ENCODE measurements at places on chromosomes 1 and 21.

GRCh38 chr21:45820171-45821091, 161.1 kb upstream of the COL6A1 start:
- DNase-seq = peak; percentile 87

DNA sequence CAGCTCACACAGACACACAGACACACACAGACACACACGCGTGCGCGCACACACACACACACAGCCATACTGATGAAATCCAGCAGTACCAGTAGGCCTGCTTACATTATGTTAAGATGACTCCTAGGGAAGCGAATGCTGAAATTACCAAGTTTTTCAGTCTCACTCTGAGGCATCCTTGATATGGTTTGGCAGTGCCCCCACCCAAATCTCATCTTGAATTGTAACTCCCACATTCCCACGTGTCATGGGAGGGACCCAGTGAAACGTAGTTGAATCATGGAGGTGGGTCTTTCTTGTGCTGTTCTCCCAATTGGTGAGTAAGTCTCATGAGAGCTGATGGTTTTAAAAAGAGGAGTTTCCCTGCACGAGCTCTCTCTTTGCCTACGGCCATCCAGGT, 64.1 kb downstream of the TIAM1 start:
- DNase-seq = no peak

DNA sequence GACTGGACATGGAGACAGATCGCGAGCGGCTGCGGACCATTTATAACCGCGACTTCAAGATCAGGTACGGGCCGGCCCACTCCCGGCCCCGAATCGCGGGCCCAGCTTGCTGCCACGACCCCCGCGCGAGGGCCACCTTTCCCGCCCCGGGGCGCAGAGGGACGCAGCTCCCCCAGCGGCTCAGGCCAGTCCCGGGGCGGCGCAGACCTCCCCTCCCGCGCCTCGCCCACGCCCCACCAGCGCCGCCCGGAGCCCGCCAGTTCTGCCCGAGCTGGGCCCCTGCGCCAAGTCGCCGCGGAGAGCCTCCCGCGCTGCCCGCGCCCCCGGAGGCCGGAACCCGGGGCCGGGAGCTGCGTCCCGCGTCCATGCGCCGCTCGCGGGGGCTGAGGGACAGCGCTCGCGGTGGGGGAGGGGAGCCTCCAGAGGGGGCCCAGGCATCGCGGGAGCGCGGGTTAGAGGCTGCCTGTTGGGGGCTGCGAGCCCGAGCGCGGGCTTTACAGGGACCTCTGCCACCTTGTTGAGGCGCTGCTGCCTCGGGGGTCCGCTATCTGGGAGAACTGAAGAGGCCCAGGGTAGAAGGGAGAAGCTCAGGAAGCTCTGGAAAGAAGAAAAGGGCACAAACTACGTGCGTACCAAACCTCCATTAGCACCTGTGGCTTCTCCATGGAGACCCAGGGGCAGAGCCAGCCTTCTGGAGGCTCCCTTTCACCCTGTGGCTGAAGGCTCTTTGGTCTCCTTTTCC, 698 bp downstream of the MOV10 start:
- peak; percentile 49 for DNase-seq

GRCh38 chr1:52928015-52928404, 934 bp downstream of the SCP2 start:
- no peak for DNase-seq

GRCh38 chr1:150066838-150067183, 765 bp upstream of the VPS45 start:
- peak; percentile 89 for DNase-seq

DNA sequence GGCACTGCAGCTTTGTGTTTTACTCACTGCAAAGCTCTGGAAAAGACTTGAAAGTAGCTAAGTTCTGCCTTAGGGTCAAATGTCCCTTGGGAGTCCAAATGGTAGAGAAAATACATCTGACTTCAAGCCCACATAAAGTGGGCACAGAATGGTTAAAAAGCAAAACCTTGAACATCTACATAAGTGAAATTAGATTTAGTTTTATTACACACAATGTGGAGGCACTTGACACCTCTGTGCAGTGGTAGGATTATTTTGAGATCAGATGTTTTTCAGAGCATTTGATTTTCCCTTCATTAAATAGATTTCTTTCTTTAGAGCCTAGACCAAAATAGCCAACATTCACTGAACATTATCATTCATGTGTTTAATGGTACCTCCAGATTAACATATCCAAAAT, 11.2 kb upstream of the FCRL3 start:
- no peak for DNase-seq

GRCh38 chr1:37169743-37170275, 135.5 kb upstream of the GRIK3 start:
- DNase-seq = no peak

DNA sequence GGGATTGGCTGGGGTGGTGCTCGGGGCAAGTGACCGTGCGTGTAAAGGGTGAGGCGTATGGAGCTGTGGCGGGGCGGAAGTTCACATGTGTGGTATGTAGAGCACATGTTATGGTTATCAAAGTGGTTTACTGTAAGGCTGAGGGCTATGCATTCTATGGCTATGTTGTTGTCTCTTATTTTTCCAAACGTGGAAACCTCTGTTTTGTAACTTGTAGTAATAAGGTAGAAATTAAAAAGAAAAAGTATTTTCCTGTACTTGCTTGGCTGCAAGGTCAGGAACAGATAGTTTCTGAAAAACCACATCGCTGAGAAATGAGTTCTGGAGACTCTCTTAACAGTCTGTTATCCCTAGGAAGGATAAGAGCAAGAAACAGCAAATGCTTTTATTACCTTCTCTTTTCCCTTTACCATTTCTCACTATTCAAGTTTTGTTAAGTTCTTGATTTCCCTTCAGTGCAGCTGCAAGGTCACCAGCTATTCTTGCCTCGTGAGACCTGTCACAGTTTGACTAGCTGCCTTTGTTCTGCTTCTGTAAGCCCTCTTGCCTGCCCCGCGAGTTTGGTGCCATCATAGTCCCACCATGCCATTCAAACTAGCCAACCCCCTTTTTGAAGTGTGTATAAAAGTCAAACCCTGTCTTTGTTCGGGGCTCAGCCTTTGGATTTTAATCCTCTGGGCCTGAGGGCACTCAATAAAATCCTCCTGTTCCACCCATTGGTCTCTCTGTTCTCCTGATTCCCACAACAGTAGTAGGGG, 9.5 kb downstream of the RNU1-2 start:
- DNase-seq = peak; percentile 76

- DNase-seq = peak; percentile 8
Measured at GRCh38 chr1:233656032-233656635, 42.2 kb downstream of the KCNK1 start.

GRCh38 chr1:82722608-82723007, 921.9 kb downstream of the ADGRL2 start:
- DNase-seq = no peak

Data from NCI-H1105 (cell line).